ENCODE measurements at places on chromosomes 11 and 22.

- no peak for DNase-seq
Observed at GRCh38 chr11:66478729-66479393, 1.4 kb upstream of the DPP3 start.

- DNase-seq = no peak
Observed at GRCh38 chr11:121489823-121490222, 37.1 kb upstream of the SORL1-AS1 start.

DNA sequence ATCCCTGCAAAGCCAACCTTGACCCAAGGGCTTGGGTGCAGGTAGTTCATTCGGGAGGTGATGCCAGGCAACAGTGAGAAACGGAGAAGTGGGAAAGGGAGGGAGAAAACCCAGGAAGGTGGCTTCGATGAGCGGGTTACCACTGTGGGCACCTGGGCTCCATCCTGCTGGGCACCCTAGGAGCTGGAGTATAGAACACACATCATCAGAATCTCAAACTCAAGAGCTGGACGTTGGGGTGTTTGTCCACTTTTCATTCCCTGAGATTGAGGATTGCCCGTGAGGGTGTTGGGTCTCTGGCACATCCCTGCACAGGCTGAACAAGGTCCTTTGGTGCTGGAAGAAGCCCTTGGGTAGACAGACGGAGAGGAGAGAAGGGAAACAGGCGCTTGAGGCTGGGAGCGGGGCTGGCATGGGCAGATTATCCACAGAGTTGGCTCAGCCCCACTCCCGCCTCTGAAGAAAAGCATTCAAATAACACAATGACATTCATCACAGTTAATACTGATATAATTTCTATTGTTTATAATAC is 70.4 kb downstream of the LRRC32 start:
- DNase-seq = no peak

DNA sequence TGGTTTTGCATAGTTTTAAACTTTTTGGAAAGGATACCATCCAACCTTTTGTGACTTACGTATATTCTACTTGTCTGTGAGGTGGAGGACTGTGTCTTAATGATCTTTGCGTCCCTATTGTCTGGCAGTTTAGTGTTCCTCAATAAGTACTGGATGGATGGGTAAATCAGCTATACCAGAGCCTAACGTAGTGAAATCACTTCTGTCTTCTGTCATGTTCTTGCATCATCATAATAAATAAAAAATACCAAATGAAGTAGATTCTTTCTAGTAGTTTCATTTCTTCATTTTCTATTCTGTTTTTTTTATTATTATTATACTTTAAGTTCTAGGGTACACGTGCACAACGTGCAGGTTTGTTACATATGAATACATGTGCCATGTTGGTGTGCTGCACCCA is 66.4 kb downstream of the ACER3 start:
- DNase-seq = no peak

- peak; percentile 13 for DNase-seq
Observed at GRCh38 chr11:68904248-68904847, 657 bp downstream of the IGHMBP2 start.

DNA sequence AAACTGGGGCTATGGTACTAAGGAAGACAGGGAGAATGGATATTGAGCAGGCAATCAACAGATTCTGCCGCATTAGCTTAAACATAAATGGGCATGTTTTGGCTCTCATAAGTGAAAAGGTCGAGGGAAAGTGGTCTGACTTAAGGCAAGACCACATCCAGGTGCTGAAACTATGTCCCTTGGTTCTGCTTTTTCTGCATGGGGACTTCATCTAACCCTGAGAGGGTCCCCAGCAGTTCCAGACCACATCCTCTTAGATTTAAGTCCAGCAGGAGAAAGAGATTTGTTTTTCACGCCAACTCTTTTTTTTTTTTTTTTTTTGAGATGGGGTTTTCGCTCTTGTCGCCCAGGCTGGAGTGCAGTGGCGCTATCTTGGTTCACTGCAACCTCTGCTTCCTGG is 5.5 kb downstream of the RPS6KA4 start:
- no peak for DNase-seq

DNA sequence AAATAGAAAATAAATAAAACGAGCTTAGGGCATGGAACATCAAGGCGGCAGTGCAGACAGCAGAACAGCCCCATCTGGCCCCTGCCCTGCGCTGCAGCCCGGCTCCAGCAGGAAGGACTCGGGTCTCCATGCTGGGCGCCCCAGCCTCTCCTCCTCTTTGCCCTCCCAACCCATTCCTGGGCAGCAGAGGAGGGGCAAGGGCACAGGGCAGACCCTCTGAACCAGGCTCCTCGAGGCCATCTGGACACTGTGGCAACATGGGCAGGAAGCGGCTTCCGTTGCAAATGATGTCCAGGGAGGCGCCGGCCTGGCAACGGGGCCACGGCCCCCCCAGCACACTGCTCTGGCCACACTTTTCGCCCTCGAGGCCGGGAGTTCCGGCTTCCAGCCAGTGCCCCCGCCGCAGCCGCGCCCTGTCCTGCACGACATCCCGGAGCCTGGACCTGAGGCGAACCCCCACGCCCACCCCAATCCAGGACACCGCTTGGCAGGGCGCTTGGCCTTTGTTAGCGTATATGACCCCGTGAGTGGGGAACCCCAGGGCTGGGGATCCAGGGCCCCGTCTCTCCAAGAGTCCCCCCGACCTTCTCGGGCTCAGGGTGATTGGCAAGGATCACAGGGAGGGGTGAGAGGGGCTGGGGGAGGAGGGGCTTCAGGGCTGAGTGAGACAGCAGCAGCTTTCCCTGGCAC is 192.1 kb downstream of the IGLL1 start:
- DNase-seq = no peak

DNA sequence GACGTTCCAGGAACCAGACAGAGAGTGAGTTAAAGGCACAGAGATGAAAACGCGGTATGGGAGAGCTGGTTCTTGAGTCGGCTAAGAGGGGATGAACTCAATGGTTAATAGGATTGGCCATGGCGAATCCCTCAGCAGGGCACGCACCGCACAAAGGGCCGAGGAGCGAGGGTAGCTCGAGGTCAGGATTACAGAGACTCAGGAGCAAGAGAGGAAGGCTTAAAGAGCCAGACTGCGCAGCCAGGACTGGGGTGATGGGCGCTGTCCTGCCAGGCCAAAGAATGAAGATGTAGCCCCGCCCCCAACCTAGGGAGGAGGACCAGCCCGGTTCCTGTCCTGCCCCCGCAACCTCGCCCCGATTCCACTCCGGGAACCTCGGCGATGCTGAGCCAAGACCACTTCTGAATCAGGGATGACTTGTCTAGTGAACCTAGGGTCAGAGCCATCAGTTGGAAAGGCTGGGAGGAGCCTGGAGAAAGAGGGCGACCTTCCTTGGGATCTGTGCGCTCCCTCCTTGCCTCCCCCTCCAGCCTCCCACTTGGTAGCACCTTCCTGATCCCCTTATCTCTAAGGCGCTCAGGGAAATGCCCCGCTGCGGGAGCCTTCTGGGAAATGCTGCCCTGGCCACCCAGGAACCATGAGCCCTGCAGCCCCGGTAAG is at the start of gene PLEKHB1:
TSS of gene PLEKHB1 (plus strand) at position 610 of the 660 bp plus-strand sequence. CDS start at position 638, 28 bp downstream.
- DNase-seq = no peak

DNA sequence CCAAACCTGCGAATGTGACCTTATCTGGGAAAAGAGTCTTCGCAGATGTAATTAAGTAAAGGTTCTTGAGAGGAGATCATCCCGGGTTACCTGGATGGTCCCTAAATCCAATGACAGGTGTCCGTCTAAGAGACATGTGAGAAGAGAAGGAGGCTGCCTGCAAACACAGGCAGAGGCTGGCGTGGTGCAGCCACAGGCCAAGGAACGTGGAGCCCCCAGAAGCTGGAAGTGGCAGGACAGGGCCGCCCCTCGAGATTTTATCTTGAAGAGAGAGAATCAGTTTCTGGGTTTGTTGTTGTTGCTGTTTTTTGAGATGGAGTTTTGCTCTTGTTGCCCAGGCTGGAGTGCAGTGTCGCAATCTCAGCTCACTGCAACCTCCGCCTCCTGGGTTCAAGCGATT is 33.6 kb downstream of the MRGPRD start:
- DNase-seq = no peak

DNA sequence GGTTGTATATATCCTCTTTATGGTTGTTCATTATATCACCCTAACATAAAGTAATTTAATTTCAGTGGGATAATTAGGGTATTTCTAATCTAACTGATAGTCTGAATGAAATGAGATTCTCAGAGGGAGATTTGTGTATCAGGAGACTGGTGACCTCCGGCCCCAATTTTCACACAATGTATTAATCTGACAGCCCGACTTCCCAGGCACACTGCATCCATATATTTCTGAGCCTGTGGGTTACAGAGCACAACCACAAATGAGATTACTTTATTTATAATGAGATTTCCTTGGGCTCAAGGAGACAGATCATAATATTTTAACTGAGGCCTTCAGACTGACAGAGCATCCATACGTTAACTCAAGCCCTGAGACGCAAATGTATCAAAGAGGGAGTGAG is 125.9 kb downstream of the RCN1 start:
- DNase-seq = no peak

DNA sequence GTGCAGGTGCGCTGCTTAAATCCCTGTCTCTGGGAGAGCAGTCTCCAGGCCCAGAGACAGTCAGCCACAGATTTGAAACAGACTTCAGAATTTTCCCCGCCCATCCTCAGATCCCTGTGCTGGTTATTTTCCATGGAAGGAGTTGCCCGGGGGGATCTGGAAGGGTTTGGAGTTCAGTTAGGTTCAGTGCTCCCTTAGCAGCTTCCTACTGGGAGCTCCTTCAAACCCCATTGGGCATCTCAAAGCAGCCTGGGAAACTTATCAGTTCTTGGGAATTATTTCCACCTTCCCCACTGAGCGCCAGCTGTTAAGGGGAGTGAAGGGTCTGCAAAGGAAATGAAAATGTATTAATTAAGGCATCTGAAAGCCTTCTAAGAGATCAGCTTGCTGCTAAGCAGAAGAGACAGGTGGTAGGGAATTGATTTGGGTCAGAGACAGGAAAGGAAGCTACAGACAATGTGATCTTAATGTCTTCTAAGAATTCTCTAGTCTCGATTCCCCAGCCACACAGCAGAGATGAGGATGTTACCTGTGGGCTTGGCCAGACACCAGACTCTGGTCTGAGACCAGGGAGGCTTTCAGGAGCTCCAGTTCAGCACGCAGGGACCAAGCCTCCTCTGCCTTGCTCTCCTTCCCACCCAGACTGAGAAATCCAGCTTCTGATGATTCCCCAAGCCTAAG is 106.2 kb upstream of the TBCEL start:
- no peak for DNase-seq

DNA sequence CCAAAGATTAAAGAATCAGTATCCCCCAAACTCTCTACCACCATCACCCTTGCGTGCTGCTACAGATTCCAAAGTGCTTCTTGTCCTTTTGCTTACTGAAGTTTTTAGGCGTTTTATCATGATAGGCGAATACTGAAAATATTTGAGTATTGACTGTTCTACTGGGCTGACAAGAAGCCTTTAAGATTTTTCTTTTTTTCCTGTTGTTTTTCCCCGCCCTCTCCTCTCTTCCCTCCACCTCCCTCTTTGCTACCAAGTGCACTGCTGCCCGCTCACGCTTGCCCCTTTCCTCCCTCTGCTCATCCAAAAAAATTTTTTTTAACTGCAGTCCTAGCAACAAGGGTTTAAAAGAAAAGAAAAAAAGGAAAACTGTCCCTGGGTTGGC is 679 bp downstream of the SPCS2 start:
- DNase-seq = no peak

DNA sequence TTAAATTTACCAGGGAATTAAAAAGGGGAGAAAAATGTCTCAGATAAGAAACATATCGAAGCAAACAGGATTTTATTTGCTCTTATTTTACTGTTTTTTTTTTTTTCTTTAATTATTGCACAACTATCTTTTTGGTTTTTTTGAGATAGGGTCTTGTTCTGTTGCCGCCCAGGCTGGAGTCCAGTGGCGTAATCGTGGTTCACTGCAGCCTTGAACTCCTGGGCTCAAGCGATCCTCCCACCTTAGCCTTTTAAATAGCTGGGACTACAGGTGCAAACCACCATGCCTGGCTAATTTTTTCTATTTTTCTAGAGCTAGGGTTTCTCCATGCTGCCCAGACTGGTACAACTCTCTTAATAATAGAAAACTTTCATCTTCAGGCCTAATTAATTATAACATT is 32.5 kb downstream of the DRG1 start:
- no peak for DNase-seq

GRCh38 chr11:44771841-44772240 is 45.1 kb downstream of the TSPAN18 start:
- DNase-seq = no peak

DNA sequence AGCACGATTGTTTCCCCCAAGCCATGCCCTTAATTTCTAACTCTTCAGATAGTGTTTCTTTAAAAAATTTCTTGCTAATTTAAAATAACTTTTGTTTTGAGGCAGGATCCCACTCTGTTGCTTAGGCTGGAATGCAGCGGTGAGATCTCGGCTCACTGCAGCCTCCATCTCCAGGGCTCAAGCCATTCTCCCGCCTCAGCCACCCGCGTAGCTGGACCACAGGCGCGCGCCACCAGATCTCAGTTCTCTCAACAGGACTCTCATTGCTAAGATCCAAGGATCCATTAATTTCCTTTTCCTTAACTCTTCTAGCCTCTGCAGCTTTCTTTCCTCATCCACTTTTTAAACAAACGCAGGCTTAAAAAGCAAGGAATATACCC is 327 bp upstream of the MED17 start:
- DNase-seq = no peak

GRCh38 chr22:40463017-40463631 is 92.7 kb downstream of the SGSM3 start:
- DNase-seq = peak; percentile 45

DNA sequence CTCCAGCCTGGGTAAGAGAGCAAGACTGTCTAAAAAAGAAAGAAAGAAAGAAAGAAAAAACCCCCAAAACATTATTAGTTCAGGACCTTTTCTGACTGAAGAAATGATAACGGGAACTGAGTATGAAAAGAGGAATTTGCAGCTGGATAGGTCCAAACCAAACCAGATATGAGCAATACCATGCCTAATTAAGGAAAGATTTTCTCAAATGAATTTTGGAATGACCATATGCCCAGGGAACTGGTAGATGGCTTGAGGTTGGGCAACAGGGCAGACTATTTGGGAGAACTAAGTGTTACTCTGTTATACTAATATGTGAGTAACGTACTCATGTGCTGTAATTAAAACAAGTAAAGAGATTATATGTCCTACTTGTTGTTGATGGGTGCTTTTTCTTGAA is 186.1 kb downstream of the TMEM135 start:
- DNase-seq = no peak

- DNase-seq = no peak
Observed at GRCh38 chr11:14067686-14068085, 105.2 kb downstream of the SPON1 start.

DNA sequence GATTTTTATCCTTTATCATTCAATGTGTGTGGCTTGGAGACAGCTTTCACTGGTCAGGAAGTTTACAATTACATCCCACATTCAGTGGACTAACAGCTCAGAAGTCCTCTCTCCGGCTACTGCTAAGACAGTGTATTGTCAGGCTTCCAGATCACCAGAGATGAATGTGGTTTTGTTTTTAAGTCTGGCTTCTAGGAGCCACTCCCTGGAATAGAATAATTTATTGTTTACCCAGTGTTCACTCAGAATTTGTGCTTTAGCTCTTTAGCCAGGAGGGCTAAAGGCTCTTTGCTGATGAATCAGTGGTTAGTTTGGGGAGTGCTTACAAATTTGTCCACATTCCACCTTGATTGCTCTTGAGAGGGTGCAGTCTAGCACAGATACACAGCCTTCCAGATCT is 26.5 kb downstream of the TRIM77 start:
- DNase-seq = no peak

- no peak for DNase-seq
Observed at GRCh38 chr11:75509020-75509720, 16.6 kb downstream of the GDPD5 start.

GRCh38 chr11:22337596-22338485 is at the start of gene SLC17A6:
SLC17A6 (plus strand) TSS chr11:22338381; CDS start chr11:22338534, 153 bp downstream.
- DNase-seq = no peak

- no peak for DNase-seq
Observed at GRCh38 chr11:116224889-116225200, 547.9 kb downstream of the BUD13 start.

- DNase-seq = no peak
Observed at GRCh38 chr11:61626580-61627380, 45.9 kb upstream of the SYT7 start.

Measured in stimulated activated CD4-positive, alpha-beta T cell treated with anti-CD3 and anti-CD28 coated beads, Interleukin-1b, Interleukin-23, amount 100 ng/mL, for 48 hours (primary cell).